ENCODE measurements at places on chromosomes 12 and 14.
A peak's percentile ranks its signal among the peaks of the same experiment; 100 is the strongest.

DNA sequence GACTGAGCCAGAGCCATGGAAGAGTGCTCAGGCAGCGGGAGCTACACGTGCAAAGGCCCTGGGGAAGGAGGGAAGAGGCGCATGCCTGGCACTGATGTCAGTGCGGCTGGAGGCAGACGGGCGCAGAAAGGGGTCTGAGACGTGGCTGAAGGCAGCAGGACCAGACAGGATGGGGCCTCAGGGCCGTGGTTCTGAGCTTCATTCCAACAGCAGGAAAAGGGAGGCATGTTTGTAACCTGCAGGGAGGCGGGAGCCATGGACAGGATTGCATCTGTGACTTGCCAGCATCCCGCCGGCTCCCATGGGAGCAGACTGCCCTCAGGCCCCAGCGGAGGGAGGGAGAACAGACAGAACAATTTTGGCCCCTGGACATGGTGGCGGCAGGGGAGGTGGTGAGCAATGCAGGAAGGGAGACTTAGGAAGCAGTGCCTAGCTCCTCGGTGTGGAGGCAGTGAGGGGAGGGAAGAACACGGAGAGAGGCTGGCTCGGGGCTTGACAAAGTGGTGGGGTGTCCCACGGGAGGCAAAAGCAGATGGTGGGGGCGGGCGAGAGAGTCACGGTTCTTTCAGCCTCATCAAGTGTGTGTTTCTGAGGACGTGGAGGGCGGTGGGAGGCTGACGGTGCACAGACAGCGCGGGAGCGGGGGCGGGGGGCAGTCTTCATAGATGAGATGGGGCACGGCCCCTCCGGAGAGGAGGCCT is 33.3 kb upstream of the INF2 start:
- no peak for DNase-seq

GRCh38 chr12:56469007-56469930 is 891 bp downstream of the SPRYD4 start:
- no peak for DNase-seq

DNA sequence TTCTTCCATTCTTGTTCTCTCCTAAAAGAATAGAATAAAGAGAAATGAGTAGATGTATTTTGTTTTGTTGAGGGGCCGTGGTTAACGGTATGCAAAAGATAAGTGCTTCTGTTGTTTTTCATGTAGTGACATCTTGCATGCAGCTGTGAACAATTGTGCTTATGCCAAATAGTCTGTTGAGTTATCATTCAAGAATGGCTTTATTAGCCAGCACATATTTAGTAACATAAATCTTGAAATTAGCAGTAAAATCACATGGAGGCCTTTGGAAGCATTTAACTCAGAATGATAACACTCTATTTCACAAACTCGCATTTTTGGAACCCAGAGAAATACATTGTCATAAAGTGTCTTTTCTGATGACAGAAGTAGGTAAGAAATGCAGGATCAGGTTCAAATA is 1772.0 kb upstream of the FLRT2 start:
- no peak for DNase-seq

DNA sequence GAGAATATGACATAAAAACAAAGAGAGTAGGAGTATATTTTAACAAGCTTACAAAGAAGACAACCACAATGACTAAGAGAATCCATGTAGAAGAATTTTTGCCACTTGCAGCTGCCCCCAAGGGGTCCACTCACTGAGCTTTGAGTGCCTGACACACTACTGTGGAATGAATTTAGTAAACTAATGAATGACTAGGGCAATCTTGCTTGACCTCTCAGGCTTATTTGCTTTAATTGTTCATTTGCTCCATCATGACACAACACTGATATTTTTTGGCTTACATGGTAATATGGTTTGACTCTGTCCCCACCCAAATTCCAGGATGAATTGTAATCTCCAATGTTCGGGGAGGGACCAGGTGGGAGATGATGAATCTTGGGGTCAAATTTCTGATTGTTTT is 249.1 kb upstream of the FAR2 start:
- DNase-seq: no peak

- DNase-seq: no peak
Observed at GRCh38 chr12:68237619-68238018, 12.0 kb upstream of the IL26 start.

- DNase-seq: peak; percentile 89
Observed at GRCh38 chr12:52073531-52074381, 4.0 kb downstream of the ATG101 start.

GRCh38 chr14:25121337-25122129 is 71.6 kb upstream of the STXBP6 start:
- no peak for DNase-seq

- no peak for DNase-seq
Observed at GRCh38 chr12:80581783-80582182, 125.7 kb upstream of the MYF6 start.

DNA sequence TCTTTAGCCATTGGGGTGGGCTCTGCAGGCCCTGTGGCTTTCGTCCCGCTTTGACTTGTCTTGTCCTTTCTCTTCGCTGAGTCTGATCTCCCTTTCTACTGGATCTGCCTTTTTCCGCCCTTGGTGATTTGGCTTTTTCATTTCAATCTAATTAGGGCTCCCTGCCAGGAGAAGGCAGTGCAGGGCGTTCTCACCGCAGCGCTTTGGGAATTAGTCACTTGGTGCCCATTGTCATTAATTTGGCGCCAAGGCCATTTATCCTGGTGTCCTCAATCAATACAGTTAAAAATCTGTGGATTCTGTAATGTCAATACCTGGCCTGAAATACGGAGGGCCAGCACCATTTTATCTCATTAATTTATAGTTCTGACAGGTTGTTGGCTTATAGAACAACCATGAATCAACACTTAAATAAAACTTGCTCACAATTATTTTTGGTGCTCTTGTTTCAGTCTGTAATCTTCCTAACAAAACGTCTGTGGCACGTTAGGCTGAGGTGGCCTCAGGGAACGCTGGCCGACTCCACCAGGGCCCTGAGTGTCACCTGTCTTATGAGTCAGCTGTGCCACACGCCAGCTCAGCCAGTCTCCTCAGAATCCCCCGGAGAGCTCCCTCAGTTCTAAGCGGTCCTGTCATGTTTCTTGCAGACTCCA is 115.7 kb downstream of the BEGAIN start:
- no peak for DNase-seq

- no peak for DNase-seq
Observed at GRCh38 chr12:116381744-116382685, 104.5 kb upstream of the MED13L start.

DNA sequence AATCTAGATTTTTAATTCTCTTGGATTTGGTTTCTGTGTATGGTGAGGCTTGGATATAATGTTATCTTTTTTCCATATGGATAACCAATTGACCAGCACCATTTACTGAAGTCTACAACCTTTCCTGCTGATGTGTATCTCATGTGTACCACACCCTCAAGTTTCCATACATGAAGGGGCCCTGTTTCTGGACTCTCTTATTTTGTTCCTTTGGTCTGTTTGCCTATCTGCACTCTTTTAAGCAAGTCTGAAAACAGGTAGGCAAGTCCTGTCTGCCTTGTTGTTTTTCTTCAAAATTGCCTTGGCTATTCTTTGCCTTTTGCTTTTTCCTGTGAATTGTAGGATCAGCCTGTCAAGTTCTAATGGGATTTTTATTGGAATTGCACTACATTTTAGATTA is 44.6 kb downstream of the MAX start:
- DNase-seq: no peak

DNA sequence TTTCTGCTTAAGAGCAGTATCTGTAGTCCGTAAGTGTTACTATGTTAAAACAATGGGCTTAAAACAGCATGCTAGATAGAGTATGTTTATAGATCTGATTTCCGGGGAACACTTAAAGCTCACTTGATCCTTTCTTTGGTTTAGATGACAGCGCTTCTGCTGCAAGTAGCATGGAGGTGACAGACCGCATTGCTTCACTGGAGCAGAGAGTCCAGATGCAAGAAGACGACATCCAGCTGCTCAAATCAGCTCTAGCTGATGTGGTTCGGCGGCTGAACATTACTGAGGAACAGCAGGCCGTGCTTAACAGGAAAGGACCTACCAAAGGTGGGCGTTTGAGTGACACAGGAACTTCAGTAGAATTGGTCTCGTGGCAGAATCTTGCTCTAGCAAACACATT is 57.5 kb downstream of the EML1 start:
- DNase-seq: no peak

DNA sequence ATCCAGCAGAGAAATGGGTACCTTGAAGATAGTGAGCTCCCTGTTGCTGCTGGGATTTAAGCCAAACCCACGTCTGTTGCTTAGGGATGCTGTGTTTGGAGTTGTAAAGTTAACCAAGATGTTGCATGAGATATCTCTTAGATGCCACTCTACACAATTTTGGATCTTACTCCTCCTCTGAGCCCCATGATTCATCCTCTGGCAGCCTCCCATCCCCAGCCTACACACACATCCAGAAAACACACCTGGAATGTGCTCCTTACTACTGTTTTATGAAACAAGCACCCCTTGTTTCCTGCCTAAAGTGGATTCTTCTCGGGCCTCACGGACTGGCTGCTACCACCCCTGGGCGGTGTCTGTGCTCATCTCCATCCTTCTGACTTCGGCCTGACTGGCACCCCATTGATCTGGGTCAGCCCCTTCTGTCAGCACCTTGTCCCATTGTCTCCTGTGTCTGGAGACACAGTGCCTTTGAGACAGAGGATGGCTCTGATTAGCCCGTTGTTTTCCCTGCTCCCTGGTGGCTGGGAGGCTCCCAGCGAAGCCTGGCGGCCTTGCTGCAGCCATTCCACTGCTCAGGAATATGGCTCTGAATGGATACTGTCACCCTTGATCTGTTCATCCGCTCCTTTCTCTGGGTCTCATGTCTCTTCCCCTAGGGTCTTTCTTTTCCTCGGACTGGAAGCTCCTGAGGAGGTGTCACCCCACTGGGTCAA is 24.3 kb downstream of the TSPAN9 start:
- no peak for DNase-seq

DNA sequence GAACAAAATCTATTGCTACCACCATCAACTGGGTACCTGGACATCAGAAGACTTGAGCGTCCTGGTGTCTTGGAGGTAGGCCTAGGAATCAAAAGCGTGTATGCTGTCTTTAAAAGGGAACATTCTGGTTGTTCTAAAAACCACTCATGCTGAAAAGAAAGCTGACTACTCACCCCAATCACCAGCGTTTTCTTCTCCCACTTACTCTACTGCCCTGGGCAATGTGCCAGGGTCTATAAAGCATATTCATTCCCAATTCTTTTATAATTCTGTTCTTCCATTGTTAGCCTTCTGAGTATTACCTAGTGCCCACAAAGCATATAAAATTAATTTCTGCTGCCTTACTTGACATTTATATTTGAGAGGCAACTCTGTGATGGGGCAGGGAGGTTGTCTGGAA is 133.4 kb downstream of the KCNA5 start:
- no peak for DNase-seq

DNA sequence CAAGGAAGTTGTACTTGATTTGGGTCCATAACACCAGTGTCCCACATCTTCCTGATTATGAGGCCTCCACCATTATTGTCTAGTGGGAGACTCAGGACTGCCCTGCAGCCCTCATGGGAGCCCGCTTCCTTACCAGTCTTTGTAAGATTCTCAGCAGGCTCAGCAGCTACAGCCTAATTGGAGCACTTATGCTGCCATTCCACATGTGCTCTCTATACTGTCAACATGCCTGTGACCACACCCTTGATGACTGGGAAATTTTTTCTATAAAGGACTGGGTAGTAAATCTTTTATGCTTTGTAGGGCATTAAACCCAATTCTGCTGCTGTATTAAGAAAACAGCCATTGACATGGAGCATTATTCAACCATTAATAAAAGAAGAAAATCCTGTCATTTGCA is 145.5 kb upstream of the IGF1 start:
- DNase-seq: no peak

GRCh38 chr14:83379436-83379835 is 1845.8 kb upstream of the SEL1L start:
- DNase-seq: no peak

GRCh38 chr14:89137526-89138163 is 279.4 kb downstream of the FOXN3 start:
- DNase-seq: peak; percentile 71

- DNase-seq: no peak
Observed at GRCh38 chr14:95318399-95319311, 1.1 kb downstream of the CLMN start.

DNA sequence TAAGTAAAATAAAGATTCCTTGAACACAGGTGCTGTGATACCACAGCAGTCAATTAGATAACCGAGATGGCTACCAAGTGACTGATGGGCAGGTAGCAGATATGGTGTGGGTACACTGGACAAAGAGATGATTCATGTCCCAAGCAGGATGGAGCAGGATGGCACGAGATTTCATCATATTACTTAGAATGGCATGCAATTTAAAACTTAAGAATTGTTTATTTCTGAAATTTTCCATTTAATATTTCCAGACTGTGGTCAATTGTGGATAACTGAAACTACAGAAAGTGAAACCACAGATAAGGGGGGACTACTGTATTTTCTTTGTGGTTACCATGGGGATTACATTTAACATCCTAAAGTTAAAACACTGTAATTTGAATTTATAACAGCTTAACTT is 7.5 kb upstream of the ZFP36L1 start:
- DNase-seq: no peak

DNA sequence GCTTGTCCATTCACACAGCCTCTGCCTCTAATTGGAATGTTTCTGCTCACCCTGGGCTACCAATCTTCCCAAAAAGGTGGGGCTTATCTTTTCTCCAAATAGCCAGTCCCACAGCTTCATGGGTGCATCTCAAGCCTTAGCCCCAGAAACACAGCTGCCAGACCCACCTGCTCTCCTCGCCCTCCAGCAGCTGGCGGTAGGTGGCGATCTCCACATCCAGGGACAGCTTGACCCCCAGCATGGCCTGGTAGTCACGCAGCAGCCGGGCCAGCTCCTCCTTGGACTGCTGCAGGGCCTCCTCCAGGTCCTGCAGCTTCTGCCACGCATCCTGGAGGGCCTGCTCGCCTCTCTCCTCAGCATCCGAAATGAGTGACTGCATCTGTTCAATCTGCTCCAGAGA is 11.1 kb downstream of the KRT77 start:
- no peak for DNase-seq

DNA sequence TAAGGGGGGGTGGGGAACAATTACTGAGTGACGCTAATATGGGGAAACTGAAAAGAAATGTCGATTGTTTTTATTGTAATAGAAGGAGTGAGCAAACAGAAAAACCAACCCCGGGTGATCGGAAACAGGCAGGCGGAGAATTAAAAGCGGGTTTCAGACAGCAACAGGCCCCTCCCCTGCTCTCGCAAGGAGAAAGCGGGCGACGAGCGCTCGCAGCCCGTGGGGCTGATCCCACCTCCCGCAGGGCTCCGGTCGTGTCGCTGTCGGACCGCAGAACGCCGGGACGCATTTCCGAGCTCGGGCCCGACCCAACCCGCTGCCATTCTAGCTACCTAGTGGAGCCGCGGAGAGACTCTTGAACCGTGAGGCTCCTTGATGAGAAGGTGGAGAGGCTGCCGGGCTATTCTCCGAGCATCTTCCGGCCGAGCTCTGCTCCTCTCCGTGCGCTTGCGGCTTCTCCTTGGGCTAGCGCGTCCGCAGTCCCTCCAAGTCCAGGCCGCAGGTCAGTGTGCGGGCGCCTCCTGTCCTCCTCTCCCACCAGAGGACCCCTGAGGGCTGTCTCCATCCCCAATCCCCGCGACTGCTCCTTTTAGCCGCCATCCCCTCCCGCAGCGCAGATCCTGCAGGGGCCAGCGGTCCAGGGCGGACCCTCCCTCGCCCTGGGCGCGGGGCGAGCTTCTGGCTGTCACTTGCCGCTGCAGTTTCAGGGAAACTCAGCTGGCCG is 4.1 kb upstream of the PAX9 start:
- no peak for DNase-seq

All from AML-193 (cell line).